ENCODE measurements at places on chromosomes 7 and 10.

DNA sequence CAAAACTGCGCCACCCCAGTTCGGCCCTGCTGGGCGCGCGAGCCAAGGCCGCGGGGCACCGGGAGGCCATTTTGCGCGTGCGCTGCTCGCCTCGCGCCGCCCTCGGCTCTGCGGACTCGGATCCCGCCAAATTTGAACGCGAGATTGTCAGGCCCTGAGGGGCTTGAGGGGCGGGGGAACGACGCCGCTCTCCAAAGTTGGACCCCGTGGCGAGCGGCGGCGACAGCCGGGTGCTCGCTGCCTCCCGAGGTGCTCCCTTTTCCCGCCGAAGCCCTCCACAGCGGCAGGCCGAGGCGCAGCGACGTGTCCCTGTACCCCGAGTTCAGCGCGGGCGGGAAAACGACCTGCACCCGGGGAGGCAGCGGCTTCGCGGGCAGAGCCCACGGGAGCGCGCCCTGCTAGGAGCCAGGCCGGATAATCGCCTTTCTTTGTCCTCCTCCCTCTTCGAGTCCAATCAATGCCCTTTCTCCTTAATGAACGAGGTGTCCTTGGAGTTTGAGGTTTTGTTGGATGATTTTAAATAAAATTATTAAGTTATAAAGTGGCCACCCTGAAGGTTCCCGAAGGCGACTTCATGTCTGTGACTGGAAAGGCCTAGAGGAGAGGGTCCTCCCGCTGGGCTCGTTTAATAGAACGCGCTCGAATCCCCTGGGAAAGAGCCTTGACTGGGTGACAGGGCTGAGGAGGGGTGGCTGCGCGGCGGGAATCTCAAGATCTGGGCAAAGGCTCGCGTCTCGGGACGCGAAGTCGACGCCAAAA lies 10.7 kb upstream of the SPAG6 start:
- DNase-seq, result no peak

- DNase-seq, result no peak
Observed at GRCh38 chr10:47060356-47060755, 149.1 kb downstream of the PTPN20 start.

DNA sequence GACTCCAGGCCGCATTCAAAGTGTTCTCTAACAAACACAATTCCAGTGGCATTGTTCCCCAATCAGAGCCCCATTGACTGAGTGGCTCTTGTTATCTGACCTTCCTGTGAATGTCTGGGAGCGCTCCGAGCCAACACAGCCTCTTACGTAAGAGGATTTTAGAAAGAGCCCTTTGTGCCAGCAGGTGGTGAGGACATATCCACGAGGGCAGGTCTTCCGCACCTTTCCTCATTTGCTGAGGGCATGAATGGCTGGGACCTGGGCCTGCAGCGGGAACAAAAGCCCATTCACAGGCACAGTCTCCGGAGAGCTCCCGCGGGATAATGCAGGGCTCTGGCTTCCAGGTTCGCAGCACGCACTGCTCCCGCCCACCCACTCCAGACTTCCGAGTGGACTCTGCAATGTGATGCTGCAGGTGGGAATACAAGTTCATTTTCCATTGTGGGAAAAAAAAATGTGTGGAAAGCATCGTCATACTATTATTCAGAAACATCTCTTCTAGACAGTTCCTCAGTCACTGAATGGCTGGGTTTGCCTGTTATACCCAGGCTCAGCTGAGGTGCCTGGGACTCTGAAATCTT lies 295.0 kb upstream of the IGFBP3 start:
- DNase-seq, result no peak

GRCh38 chr7:5689118-5689517 lies 92.3 kb downstream of the RNF216 start:
- DNase-seq, result no peak

DNA sequence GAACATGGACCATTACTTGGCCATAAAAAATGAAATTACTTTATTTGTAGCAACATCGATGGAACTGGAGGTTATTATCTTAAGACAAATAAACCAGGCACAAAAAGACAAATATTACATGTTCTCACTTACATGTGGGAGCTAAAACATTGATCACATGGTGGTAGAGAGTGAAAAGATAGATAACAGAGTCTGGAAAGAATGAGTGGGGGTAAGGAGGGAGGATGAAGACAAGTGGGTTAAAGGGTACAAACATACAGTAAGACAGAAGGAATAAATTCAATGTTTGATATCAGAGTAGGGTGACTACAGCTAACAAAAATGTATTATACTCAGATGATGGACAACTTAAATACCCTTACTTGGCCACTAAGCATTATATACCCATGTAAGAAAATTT lies 100.0 kb upstream of the WNT16 start:
- DNase-seq, result no peak

DNA sequence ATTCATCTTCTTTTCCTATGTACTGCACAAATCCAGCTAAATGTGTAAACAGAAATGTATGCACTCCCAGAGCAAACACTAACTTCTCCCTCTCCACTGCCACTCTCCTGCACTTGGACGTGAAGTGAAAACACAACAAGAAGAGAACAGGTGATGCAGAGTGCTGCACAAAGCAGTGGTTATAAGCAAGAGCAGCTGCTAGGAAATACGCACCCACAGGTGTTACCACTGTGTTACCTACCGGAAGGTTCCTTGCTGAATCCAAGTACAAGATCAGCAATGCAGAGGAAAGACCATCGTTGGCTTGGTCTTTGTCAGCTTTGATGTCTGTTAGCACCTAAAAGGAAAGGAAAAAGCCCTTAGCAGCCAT lies 54.6 kb upstream of the NCAPG2 start:
- DNase-seq, result no peak

GRCh38 chr7:31146538-31146937 lies 94.4 kb downstream of the ADCYAP1R1 start:
- DNase-seq, result no peak

DNA sequence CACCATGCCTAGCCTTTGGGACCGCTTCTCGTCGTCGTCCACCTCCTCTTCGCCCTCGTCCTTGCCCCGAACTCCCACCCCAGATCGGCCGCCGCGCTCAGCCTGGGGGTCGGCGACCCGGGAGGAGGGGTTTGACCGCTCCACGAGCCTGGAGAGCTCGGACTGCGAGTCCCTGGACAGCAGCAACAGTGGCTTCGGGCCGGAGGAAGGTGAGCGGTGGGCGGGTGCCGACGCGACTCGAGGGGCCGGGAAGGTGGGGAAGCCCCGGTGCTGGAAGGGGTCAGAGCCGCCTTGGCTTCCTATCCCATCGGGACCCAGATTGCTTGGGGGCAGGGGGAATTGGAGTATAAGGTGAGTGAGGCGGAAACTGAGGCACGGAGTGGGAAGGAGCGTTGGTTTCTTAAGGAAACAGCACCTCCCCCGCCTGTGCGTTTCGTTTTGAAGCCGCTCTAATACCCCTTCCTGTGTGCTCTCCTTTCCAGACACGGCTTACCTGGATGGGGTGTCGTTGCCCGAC lies 547 bp downstream of the DDIT4 start:
- no peak for DNase-seq

DNA sequence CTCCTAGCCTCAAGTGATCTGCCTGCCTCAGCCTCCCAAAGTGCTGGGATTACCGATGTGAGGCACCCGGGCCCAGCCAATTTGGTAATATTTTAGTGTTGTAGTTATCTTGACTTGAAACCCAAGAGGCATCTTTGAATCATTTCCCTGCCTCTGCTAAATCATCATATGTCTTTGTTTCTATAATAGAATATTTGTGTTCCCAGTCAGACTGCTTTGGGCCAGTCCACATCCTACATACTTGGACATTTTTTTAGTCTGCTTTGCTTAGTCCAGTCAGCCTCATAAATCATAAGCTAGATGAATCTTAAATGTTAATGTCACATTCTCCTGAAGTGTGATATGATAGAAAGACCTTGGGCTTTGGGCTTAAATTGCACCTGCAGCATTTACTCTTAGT lies 5.9 kb downstream of the STAM start:
- no peak for DNase-seq

GRCh38 chr10:76453997-76454396 lies 1022.6 kb downstream of the LRMDA start:
- no peak for DNase-seq

DNA sequence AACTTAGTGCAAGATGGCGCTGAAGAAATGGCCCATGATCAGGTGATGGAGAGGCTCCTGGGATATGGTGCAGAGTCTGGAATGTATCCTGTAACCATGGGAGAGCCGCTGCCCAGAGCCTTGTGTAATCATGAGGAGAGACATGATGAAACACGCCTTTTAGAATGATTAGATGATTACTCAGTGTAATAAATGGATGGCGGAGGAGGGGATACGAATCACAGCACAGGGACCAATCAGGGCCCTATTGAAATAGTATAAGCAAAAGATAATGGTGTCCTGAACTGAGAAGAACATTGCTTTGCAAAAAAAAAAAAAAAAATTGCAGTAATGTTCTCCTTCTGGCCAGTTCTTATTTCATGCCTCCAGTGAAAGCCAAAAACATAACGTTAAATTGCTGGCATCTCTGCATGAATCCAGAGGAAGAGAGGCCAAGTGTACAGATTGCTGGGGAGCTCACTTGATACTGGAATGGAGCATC lies 668.5 kb upstream of the AUTS2 start:
- no peak for DNase-seq

- DNase-seq, result no peak
Observed at GRCh38 chr10:129498680-129499079, 31.6 kb downstream of the MGMT start.

- DNase-seq, result no peak
Observed at GRCh38 chr10:128914681-128915080, 552.4 kb upstream of the MGMT start.

GRCh38 chr10:126227762-126228134 lies 160.5 kb downstream of the ADAM12 start:
- DNase-seq, result peak; percentile 60

- DNase-seq, result no peak
Observed at GRCh38 chr7:108650467-108650866, 80.8 kb downstream of the DNAJB9 start.

- no peak for DNase-seq
Observed at GRCh38 chr7:3029138-3029537, 14.5 kb downstream of the CARD11 start.

GRCh38 chr7:148447221-148447849 lies 143.2 kb upstream of the C7orf33 start:
- no peak for DNase-seq

DNA sequence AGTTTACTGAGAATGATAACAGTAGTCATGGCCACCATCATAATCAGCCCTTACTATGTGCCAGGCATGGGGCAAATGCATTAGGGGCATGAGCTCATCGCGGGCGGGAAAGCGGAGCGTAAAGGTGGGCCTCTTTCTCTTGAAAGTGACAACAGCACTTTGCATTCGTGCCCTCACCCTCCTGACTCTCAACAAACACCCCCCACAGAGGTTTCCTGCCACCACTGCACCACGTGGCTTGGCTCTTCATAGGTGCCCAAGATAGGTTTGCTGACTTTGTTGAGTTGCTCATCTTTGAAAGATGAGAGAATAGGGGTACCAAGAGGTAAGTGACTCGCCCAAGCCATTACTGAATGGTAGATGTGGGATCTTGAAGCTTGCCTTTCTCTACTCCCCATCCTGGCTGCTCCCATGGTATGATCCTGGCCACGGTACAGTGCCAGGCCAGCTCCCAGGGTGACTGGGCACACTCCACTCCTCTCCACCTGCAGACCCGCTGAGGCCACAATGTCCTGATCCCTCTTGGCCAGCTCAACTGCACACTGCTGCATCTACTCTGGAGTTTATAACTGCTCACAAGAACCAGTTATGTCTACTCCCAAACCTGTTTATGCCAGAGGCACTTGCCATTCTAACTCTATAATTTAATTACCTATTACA lies 26.0 kb downstream of the SLIT1 start:
- DNase-seq, result no peak

DNA sequence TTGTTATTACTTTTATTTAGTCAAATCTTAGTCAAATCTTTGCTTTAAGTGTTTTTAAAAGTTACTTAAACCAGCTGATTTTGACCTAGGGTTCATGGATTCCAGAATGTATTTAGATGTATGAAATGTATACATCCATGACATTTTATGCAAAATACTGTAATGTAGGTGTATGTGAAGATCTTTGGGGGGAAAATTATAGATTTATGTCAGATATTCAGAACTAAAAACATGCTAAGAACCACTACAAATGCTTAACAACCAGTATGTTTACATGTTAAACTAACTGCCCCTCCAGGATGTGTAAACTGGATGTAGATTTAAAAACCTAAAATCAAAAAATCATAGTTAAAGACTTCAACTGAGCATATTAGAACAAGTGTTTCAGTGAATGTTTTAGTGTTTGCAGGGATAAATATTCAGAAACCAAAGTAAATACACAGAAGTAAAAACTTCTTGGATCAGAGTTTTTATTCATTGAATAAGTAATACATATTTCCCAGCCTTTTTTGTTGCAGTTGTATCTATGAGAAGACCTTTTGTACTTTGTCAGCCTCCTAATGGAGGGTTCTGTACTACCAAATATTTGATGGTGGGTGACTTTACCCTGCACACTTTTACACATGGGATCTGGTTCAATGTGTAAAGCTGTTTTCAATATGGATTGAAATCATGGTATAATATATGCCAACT lies 3.9 kb downstream of the CPED1 start:
- no peak for DNase-seq

DNA sequence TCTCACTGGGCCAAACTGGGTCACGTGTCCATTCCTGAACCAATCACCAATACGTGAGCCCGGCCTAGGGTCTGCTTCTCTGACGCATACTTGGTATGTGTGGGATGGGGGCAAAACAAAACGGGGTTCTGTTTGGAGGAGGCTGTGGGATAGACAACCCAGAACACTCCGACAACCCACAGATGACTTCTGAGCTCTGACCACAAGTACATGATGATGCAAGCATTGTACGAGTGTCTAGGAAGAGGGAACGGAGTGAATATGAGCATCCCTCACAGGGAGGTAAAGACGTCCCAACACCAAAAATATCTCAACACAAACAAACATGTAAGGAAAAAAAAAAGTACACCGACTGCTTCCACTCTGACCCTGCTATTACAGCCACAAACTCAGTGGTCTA lies 5.6 kb downstream of the DAGLB start:
- no peak for DNase-seq

- no peak for DNase-seq
Observed at GRCh38 chr7:133461421-133461820, 208.5 kb downstream of the EXOC4 start.

GRCh38 chr7:100555701-100556100 lies 16.7 kb downstream of the AGFG2 start:
- DNase-seq, result no peak

DNA sequence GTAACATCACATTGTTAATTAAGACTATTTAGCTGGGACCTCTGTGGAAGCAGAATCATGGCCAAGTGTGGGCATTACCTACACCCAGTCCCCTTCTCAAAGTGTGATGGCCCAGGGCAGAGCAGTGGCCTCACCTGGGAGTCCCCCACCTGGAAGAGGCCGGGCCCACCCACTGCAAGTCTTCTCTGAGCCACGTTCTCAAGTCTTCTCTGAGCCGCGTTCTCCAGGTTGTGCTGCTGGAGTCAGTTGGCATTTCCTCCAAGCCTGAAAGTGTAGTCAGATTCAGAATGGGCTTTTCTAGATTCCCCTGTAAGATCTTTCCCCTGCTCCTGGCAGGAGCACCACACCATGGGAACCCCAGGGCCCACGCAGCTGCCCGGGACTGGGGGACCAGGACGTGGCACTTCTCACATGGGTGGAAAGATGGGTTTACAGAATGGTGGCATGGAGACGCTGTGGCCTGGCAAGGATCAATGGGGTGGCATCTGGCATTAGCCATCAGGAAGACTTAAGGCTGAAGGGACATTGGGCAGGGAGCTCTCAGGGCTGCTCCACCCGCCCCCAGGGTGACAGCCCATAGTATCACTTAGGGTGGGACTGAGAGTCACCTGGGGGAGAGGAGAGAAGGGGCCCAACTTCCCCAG lies 68.0 kb downstream of the MKI67 start:
- no peak for DNase-seq

Measured in kidney glomerular epithelial cell (primary cell).